ENCODE measurements at places on chromosomes 5 and 9. TPM values are rescaled to one million over a fixed set of nuclear protein-coding genes. Genes with fewer than 3 reads are reported as not detected.

The CMBL gene
- 29.9 TPM for polyA plus RNA-seq

The GABRP gene
- not detected for polyA plus RNA-seq

The GFI1B gene
- polyA plus RNA-seq, result not detected

The CLIC3 gene
- polyA plus RNA-seq, result 3.9 TPM

The FAM78A gene
- 0.37 TPM for polyA plus RNA-seq

The SNCAIP gene
- 1.7 TPM for polyA plus RNA-seq

The BTNL8 gene
- not detected for polyA plus RNA-seq

The PTGES gene
- polyA plus RNA-seq, result 16.4 TPM

The GPR151 gene
- not detected for polyA plus RNA-seq

The CKMT2 gene
- polyA plus RNA-seq, result 0.10 TPM

The CWC27 gene
- 7.5 TPM for polyA plus RNA-seq

The PHF2 gene
- 6.5 TPM for polyA plus RNA-seq

The PCDHA1 gene
- 0.04 TPM for polyA plus RNA-seq

The CATSPER3 gene
- 0.43 TPM for polyA plus RNA-seq

The ERAP2 gene
- polyA plus RNA-seq, result 9.2 TPM

The DBH gene
- polyA plus RNA-seq, result not detected

The IRX1 gene
- polyA plus RNA-seq, result 0.15 TPM

Measured in BJ (cell line).